ENCODE measurements at places on chromosomes 3 and 15.

DNA sequence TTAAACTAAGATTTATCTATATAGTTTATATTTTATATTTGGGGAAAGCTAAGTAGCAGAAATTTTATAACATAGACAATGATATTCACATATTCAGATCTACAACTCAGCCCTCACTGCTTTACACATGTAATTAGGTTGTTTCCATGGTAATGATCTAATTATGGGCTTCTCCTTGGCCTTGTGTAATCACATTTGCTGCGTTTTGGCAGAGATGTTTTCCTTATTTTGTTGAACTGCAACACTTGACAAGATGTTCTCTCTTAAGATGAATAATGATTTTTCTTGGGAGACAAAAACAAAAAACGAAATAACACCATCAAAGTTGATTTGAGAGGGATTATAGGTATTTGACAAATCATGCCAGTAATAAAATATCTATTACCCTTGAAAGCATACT, 635.6 kb upstream of the TBL1XR1 start:
- no peak for DNase-seq

DNA sequence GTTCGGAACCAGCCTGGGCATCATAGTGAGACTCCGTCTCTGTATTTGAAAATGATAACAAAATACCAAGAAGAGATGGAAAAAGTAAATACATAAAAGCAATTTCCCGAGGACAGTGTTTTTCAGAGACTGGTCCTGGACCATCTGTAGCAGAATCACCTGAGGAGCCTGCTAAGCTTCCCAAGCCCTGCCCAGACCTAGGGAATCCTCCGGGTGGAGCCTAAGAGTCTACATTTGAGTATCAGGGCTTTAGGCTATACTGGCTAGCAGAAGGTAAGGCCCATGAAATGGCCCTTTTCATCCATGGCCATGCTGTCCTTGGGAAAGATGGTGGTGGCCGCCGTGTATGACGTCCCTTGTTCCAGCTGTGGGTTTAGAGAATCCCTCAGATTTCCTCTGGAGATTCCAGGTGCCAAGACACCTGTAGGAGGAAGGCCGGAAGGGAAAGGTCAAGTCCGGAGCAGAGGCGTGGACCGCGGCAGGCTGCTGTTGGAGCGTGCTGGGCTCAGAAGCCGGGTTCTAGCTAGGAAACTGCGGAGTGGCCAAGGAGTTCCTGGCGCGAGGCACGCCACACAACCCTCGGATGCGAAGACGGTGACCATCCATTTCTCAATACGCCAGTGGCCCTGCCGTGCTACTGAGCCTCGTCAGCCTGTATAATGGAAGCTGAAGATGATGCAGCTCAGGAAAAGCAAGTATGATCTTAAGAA, 50.9 kb downstream of the TMEM44 start:
- no peak for DNase-seq

DNA sequence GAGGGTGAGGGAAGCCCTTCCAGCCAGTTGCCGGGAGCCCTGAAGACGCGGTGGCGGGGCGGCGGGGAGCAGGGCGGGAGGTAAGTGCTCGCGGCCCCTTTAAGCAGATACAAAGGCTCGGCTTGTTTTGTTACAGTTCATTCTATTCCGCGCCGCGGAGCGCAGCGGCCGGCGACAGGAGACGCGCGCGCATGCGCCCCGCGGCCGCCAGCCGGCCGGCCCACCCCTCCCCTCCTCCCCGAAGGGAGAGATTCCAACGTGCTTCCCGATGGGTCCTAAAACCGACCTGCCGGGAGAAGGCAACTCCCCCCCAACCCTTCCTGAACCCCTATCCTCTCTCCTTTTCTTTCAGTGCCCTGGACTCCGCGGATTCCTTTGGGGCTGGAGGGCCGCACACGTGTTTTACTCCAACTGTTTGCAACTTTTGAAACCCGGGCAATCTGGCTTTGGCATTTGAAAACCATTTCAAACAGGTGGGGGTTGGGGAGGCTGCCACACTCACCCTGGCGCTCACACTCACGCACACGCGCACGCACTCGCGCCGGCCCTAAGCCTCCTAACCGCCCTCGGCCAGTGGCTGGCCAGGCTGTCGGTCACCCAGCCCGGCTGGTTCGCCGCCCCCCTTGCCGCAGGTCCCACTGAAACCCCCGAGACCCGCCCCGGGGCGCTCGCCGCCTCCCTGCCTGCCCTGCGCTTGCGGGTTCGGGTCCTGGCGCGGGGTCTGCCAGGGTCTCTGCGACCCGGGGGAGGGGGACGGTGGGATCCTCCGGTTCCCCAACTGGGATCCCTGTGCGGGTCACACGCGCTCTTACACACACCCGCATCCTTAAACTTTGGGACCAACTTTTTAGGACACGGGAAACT, at the start of gene MAGI1:
MAGI1 (minus strand) TSS at position 193 of the 864 bp plus-strand sequence. CDS start 610 bp downstream, outside the sequence.
- peak; percentile 96 for DNase-seq

DNA sequence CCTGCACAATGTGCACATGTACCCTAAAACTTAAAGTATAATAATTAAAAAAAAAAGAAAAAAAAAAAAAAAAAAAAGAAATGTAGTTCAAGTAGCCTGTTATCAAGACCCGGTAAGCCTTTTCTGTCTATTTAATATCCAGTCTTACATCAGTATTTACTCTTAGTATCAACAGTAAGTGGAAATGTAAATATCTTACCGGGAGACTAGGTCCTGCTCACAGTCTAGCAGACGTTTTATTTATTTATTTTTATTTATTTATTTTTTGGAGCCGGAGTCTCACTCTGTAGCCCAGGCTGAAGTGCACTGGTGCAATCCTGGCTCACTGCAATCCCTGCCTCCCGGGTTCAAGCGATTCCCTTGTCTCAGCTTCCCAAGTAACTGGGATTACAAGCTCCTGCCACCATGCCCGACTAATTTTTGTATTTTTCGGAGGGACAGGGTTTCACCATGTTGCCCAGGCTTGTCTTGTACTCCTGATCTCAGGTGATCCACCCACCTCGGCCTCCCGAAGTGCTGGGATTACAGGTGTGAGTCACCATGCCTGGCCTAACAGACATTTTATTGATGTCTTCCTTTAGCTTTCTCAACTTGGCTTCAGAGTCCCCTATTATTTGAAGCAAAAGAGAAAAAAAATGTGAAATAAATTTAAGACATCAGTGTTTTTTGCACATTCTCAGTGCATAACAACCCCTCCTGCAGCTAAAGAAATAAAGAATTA, 19.9 kb downstream of the C2CD4B start:
- no peak for DNase-seq

DNA sequence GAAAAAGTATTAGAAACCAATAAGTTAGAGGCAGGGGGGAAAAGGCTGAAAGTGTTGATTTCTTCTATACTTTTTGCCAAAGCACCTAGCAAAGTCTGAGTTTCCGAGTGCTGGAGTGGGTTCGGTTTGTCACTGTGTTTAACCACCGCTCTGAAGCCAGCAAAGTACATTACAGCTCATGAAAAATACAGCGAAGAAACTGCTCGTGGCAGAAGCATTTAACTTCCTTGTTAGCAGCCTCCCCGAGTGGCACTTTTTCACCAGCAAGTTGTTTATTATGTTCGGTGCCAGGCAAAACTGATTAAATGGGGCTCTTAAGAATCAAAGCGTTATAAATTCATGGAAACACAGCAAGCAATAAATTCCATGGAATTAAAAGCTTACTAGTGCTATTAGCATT, 313.6 kb downstream of the FOXP1 start:
- peak; percentile 6 for DNase-seq

- no peak for DNase-seq
Measured at GRCh38 chr3:71722693-71723092, 2.5 kb downstream of the EIF4E3 start.

DNA sequence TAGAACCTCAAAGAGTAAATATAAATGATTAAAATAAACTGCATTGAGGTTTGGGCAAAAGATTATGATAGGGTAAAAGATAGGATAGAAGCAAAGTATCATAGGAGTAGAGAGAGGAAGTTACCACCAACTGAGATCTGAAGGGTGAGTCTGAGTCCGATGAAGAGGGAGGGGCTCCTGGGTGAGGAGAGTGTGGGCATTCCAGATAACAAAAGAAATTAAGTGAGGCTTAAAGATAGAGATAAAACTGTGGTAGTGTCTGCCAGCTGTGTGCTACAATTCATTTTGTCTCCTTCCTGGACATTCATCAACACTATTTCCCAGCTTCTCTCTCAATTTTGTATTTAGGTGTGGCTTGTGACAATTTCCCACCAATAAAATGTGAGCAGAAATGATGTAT, 343.0 kb upstream of the PLSCR5 start:
- no peak for DNase-seq

DNA sequence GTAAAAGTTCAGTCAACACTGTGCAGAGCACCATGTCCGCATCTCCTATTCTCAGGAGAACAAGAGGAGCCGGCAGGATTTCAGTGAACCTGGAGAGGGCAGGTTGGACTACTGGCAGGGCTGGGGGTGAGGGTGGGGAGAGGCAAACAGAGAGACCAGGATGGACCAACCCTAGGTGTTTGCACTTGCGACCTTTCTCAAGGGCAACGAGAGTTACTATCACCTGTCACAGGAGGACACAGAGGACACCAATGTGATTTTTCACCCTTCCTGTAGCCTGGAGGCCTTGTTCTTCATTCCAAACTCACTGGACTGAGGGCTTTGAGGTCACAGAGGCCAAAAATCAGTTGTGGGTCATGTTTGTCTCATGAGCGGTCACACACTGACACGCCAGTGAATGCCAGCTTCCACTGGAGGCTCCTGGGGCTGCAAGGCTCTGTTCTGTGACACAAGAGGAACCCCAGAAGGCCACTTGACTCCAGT, 89.5 kb downstream of the CPN2 start:
- DNase-seq: peak; percentile 3

DNA sequence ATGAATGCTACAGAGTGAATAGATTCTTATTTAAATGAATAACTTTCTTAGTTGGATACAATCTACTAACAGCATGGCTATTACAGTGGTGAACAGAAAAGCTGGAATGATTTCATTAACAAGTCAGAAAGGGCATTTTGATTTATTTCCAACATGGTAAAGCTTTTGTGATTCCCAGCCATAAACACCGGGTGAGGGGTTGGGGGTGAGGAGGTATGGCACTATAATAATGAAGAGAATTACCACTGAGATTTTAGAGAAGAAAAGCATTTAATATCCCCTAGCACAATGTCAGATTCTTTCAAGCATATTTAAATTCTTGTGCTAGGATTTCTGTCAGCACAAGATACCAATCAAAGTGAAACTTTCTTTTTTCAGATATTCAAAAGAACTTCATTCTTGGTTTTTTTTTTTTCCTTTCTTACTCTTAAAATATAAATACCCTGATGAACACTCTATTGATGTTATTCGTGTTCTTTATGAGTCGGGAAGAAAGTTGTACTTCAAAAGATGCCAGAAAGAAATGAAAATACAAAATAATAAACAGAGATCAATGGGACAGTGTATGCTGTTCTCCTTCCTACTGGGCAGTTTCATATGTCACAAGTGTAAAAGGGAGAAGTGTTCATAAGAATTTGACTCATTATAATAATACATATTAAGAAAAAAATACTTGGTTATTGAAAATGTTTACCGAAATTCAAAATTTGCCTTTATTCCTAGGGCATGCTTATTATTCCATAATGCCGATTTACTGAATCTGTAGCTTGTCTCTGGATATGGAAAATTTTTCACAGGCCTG, 522.8 kb downstream of the CADM2 start:
- no peak for DNase-seq

DNA sequence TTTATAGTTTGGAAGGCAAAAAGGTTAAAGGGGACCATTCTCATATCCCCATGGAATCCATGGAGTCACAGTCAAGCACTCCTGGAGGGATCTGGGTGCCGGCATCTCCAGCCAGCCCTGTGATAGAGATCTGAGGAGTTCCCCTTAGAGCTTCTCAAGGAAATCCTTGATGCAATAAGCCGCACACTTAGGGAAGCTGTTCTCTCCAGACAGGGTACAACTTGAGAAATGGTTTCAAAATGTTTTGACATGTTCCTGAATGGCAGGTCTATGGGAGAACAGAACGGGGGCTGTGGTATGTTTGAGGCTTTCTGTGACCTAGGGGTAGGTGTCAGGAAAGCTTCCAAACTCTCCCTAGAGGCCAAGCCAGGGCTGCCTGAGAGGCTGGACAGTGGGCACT, 292.9 kb downstream of the TLE3 start:
- no peak for DNase-seq

GRCh38 chr3:13263770-13264467, 156.2 kb downstream of the NUP210 start:
- no peak for DNase-seq

GRCh38 chr15:29070471-29071231, 184.9 kb downstream of the APBA2 start:
- DNase-seq: peak; percentile 63

- no peak for DNase-seq
Measured at GRCh38 chr15:45087513-45087912, 26.5 kb downstream of the DUOX2 start.

GRCh38 chr15:45027220-45027619, 4.2 kb downstream of the SORD start:
- DNase-seq: no peak

DNA sequence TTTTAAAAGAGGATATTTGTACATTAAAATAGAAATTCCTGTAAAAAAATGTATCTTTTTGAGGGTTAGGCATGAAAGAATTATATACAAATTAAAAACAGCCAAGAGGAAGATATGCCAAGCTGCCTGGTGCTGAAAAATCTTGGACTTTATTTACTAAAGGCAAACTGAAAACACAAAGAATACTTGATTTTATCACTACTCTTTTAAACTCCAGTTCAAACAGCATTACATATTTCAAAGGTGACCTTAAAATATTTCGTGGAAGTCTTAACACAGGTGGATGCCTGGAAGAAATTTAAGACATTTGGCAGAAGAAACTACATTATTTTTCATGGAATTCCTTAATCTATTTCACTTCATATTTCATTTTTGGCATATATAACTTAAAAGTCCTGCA, 101.1 kb upstream of the SLC2A2 start:
- no peak for DNase-seq

- no peak for DNase-seq
Measured at GRCh38 chr3:45208586-45208985, 17.5 kb downstream of the TMEM158 start.

DNA sequence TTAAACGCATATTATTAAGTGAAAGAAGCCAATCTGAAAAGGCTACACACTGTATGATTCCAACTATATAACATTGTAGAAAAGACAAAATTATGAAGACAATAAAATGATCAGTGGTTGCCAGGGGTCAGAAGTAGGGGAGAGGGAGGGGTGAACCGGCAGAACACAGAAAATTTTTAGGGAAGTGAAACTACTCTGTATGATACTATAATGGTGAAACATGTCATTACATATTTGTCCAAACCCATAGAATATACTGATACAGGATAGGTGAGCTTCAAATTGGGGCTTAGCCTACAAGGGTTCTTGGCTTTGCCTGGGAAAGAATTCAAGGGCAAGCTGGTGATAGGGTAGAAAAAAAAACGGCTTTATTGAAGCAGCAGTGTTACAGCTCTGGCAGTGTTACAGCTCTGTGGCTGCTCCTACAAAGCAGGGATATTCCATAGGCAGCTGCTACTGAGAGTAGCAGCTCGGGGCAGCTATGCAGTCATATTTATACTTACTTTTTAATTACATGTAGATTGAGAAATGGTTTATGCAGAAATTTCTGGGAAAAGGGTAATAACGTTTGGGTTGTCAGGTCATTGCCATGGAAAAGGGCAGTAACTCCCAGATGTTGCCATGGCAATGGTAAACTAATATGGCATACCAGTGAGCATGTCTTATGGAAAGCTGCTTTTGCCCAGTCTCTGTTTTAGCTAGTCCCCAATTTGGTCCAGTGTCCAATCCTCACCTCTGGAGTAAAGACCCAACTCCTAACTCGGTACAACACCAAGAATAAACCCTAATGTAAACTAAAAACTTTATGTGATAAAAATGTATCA, 125.1 kb upstream of the SLC25A36 start:
- DNase-seq: no peak

All from retina (tissue), 1 donor.